Mucosa of descending colon (tissue), 3 donors: ENCODE measurements at places on chromosomes 5 and 9. TPM values are rescaled to one million over a fixed set of nuclear protein-coding genes. Genes with fewer than 3 reads are reported as not detected.

DNA sequence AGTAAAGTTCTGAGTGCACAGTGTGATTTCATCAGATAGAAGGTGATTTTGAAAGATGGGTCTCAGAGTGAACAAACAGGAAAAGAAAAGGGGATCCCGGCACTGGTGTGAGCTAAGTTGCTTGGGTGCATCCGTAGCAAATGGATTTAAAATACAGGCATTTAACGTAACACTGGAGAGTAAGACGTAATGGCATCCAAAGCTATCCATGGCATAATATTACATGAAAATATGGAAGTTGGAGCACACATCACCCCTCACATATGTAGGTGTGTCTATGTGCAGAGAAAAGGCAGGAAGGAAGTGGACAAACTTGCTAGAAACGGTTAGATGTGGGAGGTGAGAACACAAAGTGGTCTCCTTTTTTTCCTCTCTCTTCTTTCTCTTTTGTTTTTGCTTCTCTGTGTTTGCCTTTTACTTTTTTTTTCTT is 38.2 kb upstream of the SEMA4D start:
- no peak for DNase-seq

GRCh38 chr5:143010351-143010750 is 240.2 kb downstream of the ARHGAP26 start:
- DNase-seq: no peak

DNA sequence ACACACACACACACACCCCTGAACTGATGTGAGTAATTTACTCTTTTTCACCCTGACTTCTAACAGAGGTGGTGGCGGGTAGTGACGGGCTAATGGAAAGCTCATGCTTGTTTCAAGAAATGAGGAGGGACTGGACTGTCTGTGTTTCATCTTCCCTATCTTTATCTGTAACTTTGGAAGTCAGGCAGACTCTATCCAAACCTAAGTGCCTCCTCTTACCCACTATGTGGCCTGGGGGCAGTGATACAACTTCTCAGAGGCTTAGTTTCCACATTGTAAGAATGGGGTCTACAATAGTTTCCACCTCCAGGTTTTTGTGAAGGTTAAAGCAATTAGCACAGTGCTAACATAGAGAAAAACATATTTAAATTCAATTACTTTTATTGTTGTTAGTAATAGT is 5.9 kb upstream of the TRPM3 start:
- no peak for DNase-seq

GRCh38 chr5:96440185-96440538 is 7.1 kb upstream of the PCSK1 start:
- DNase-seq: no peak

Gene PCDHGC4
- 2.6 TPM for total RNA-seq

Gene SLC35A4
- 93.8 TPM for total RNA-seq

- DNase-seq: no peak
These were observed 523.0 kb downstream of the CSNK1G3 start for GRCh38 chr5:124034963-124035362.

DNA sequence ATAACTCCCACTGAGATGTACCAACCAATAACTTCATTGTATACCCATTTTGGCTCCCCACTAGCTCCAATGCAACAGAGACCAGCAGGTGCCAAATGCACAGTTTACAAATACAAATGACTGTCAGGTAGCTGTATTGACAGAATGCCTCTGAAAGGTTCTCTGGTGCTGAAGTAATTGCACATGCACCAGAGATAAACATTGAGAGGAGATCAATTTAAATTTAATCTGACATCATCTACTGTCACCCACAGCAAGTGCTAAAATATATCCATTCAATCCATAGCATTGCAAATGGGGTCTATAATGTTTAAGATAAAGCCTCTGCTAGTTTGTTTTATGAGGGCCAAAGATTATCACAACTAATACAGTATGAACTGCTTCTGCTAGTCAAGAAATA is 80.2 kb downstream of the STX17 start:
- no peak for DNase-seq

- no peak for DNase-seq
These were observed 103.8 kb upstream of the ZNF618 start for GRCh38 chr9:113772121-113772810.

GRCh38 chr5:52943285-52943684 is 45.9 kb upstream of the ITGA2 start:
- no peak for DNase-seq

DNA sequence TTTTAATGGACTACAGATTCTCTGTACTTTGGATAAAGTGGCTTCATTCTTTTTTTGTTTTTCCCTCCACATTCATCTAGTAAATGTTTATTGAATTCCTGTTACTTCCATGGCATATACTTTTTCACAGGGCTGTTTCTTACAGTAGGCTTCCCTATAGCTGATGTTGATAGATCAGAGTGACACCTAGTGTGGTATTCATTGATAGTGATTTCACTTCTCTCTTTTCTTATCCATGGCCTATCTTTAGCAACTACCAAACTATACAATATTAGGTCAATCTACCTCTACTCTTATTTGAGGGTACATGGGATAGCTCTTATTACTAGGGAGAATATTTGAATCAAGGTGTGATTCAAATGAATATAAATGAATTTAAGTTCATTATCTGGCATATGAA is 35.8 kb downstream of the FSD1L start:
- no peak for DNase-seq

GRCh38 chr5:32512926-32513325 is 68.4 kb upstream of the ZFR start:
- no peak for DNase-seq

DNA sequence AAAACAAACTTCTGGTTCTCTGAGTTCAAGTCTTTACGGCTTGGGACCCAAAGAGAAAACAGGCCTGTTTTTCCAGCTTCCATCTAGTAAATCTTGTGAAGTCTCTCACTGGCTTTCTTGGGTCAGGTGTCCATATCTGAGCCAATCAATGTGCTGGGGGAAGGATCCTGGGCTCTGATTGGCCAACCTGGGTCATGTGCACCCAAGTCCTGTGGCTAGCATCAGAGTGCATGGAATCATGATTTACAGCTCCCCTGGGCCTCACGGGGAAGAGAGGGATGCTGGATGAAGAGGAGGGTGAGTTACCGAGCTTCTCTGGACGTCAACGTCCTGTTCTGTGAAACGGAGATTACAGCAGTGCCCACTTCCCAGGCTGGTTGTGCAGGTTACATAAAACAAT is 19.4 kb downstream of the CXCL14 start:
- no peak for DNase-seq

Gene CCDC152
- 0.94 TPM for total RNA-seq
